SW 1271 (cell line): ENCODE measurements at places on chromosomes 7 and 10.

- no peak for DNase-seq
Observed at GRCh38 chr7:87028636-87029035, 30.8 kb downstream of the ELAPOR2 start.

DNA sequence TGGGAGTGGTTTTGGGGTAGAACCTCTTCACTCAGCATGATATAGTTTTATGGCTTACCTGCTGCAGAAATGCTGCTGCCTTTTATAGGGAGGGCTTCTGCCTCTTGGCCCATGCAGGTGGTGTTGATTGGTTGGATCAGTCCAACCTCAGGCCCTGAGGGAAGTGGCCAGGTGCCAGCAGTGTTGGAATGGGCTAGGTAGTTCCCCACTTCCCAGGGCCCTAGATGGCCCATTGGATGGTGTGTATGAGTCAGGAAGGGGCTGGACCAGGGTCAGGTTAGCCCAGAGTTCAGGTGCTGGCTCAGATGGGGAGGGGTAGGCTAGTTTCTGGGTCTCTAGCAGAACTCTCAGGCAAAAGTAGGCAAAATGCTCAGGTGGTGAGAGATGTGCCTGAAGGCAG lies 455.5 kb downstream of the CCSER2 start:
- DNase-seq: no peak

GRCh38 chr7:49775949-49776443 lies 2.6 kb downstream of the VWC2 start:
- no peak for DNase-seq

- no peak for DNase-seq
Observed at GRCh38 chr10:79418274-79418673, 27.1 kb downstream of the ZCCHC24 start.

GRCh38 chr7:137454767-137455166 lies 111.2 kb upstream of the PTN start:
- DNase-seq: no peak
